ENCODE measurements at places on chromosomes 3 and 15.
A peak's percentile ranks its signal among the peaks of the same experiment; 100 is the strongest.

GRCh38 chr3:184637705-184638104 lies 74.2 kb downstream of the MAGEF1 start:
- no peaks in the 10 kb centered on the region for H3K36me3 ChIP-seq
- H3K27me3 ChIP-seq, result no peaks in the 10 kb centered on the region
- no peak overlapping the region for H3K27ac ChIP-seq
- no peak for DNase-seq

DNA sequence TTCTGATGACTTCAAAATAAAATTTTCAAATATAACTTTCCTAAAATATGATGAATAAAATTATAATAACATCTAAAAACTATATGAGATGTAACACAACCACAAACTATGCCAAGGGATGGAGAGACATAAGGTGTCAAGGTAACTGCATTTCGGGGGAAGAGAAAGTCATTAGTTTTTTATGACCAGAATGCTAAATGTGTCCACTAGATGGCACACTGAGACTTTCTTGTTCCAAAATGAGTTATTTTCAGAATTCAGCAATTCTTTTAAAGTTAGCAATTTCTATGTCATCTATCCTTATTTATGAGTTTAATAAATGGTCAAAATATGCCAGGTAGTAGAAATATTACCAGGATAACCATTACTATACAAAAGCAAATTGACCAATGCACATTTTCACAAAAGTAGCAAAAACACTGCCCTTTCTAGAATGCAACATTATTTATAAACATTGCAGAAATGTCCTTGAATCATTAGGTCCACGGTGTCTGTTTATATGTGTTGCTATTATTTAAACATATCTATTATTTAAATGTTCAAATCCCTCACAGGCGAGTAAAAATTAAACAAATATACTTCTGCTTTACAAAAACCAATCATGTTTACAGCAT lies 374.2 kb downstream of the PLCL2 start:
- no peaks in the 10 kb centered on the region for H3K27me3 ChIP-seq
- H3K4me3 ChIP-seq, result no peak overlapping the region
- DNase-seq, result no peak

DNA sequence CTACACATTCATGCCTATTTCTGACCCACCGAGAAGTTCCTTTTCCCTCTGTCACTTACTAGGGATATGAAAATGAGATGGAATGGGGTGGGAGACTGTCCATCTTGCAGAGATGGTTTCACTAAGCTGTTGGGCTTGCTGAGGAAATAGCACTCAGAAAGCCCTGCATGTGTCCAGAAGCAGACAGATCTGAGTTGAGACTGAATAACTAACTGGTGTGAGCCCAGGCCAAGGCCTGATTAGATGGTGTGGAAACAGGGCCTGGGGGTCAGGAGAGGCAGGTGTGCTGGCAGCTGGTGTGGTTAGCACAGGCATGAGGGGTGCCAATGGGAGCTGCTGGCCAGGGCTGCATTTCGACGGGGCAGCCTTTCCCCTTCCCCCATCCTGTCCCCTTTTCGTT lies 72.1 kb downstream of the CLSTN2 start:
- no peak overlapping the region for H3K27ac ChIP-seq
- H3K4me3 ChIP-seq, result no peak overlapping the region
- no peak for DNase-seq
- H3K36me3 ChIP-seq, result no peaks in the 10 kb centered on the region

- H3K36me3 ChIP-seq, result peaks cover 92% of the 10 kb centered on the region
- no peak for DNase-seq
- H3K27ac ChIP-seq, result no peak overlapping the region
- no peaks in the 10 kb centered on the region for H3K4me1 ChIP-seq
- no peaks in the 10 kb centered on the region for H3K27me3 ChIP-seq
- H3K4me3 ChIP-seq, result no peak overlapping the region
Observed at GRCh38 chr3:113615976-113616375, 80.5 kb downstream of the USF3 start.

DNA sequence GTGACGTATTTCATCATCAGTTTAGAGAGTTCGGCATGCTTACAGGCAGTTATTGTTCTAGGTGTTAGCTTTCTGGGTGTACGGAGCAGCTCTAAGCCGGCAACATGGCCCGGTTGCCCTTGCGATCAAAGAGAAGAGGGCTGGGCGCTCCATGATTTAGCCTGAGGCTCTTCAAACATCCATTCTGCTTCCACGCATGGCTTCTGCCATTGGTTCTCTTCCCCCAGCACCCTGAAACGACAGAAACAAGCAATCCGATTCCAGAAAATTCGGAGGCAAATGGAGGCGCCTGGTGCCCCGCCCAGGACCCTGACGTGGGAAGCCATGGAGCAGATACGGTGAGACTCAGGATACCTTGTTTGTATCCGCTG lies 574 bp downstream of the NGRN start:
- H3K4me3 ChIP-seq, result peak overlapping the region; percentile 74
- peak overlapping the region; percentile 94 for H3K27ac ChIP-seq
- peaks cover 29% of the 10 kb centered on the region for H3K36me3 ChIP-seq
- DNase-seq, result peak; percentile 48
- H3K27me3 ChIP-seq, result no peaks in the 10 kb centered on the region
- H3K4me1 ChIP-seq, result peaks cover 53% of the 10 kb centered on the region

GRCh38 chr15:84955089-84955848 lies 26.4 kb upstream of the PDE8A start:
- no peak overlapping the region for H3K4me3 ChIP-seq
- DNase-seq, result peak; percentile 20
- H3K4me1 ChIP-seq, result peaks cover 5% of the 10 kb centered on the region
- peaks cover 4% of the 10 kb centered on the region for H3K27me3 ChIP-seq
- H3K36me3 ChIP-seq, result no peaks in the 10 kb centered on the region

DNA sequence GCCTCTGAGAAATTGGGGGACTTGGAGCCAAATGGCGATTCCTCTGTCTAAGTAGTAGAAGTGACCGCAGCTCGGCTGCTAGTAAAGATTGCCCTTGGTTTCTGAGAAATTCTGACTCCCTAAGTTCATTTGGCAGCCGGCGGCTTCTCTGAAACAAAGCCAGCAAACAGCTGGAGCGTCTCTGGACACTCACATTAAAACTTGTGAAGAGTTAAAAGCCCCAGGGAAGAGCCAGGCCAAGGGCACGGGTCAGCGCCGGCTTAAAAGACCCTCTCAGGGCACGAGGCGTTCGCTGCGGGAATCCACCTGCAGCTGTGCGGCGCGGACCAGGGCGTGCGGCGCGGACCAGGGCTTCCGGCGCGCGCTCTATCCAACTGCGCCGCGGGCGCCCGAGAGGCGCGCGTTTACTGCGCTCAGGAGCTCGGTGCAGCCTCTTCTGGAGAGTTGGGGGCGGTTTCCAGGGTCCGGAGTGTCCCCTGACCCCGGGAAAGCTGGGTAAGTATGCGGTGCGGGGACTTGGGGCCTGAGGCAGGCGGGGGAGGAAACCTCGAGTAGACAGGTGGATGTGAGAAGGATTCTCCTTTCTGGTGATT lies at the start of gene COL6A5:
Gene COL6A5, plus strand, starts transcription at position 186 of the 593 bp plus-strand sequence. CDS start 27,967 bp downstream, outside the sequence.
- H3K4me1 ChIP-seq, result peaks cover 3% of the 10 kb centered on the region
- H3K27me3 ChIP-seq, result peaks cover 34% of the 10 kb centered on the region
- no peaks in the 10 kb centered on the region for H3K36me3 ChIP-seq
- DNase-seq, result no peak
- no peak within 1 kb of the TSS for H3K4me3 ChIP-seq

- no peaks in the 10 kb centered on the region for H3K27me3 ChIP-seq
- no peaks in the 10 kb centered on the region for H3K4me1 ChIP-seq
- no peaks in the 10 kb centered on the region for H3K36me3 ChIP-seq
- no peak overlapping the region for H3K27ac ChIP-seq
- DNase-seq, result no peak
Observed at GRCh38 chr15:100689131-100689899, 86.9 kb downstream of the ASB7 start.

DNA sequence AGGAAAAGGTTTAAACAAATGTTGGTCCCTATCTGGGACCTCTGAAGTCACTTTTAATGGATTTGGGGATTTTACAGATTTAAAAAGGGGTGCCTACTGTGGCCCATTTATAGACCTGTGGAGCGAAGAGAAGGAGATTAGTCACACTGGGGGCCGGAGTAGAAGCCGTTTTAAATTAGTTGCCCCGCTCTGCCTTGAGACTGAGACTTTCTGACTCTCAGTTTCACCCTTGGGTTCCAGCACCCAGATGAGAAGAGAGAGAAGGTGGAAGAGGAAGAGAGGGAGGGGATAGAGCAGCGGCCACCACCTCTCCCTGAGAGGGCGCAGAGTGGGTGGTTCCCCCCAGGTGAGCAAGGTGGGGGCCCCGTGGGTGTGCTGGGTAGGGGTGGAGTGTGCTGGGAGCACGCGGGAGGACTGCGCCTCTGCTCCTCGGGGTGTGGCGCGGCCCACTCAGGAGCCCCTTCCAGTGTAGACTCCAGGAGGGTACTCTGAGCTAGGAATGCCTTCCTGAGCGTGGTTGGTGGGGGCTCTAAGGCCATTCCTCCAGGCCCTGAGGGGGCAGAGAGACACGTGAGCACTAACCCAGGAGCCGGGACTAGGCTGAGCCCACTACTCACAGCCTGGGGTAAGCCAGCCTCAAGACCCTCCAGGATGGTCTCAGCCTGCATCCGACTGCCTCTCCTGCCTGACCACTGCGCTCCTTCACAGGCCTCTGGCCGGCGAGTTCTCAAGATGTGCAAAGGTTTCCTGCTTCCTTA lies 32.6 kb upstream of the RAB6B start:
- no peak overlapping the region for H3K27ac ChIP-seq
- DNase-seq, result no peak
- peaks cover 14% of the 10 kb centered on the region for H3K4me1 ChIP-seq
- peak overlapping the region; percentile 32 for H3K4me3 ChIP-seq

GRCh38 chr15:93179700-93180102 lies 90.7 kb upstream of the RGMA start:
- no peaks in the 10 kb centered on the region for H3K4me1 ChIP-seq
- H3K27ac ChIP-seq, result no peak overlapping the region
- no peak for DNase-seq

DNA sequence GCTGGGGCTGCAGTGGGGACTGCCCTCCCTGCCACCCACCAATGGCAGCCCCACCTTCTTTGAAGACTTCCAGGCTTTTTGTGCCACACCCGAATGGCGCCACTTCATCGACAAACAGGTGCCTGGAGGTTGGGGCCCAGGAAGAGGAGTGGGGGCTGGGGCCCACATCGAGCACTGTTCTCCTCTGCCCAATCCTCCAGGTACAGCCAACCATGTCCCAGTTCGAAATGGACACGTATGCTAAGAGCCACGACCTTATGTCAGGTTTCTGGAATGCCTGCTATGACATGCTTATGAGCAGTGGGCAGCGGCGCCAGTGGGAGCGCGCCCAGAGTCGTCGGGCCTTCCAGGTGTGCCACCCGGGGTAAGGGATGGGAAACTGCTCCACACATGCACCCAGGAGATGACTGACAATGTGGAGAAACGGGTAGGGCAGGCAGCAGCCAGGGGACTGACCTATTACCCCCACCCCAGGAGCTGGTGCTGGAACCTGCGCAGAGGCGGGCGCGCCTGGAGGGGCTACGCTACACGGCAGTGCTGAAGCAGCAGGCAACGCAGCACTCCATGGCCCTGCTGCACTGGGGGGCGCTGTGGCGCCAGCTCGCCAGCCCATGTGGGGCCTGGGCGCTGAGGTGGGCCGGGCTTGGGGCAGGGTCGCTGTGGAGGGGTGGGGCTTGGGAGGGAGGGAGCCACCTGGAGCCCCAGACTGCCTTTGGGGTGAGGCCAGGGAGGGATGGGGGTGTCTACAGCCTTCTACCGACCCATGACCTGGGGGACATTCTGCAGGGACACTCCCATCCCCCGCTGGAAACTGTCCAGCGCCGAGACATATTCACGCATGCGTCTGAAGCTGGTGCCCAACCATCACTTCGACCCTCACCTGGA lies 22.9 kb downstream of the NBEAL2 start:
- no peaks in the 10 kb centered on the region for H3K27me3 ChIP-seq
- no peak overlapping the region for H3K4me3 ChIP-seq
- H3K4me1 ChIP-seq, result peaks cover 17% of the 10 kb centered on the region
- DNase-seq, result no peak
- no peak overlapping the region for H3K27ac ChIP-seq
- peaks cover 100% of the 10 kb centered on the region for H3K36me3 ChIP-seq

DNA sequence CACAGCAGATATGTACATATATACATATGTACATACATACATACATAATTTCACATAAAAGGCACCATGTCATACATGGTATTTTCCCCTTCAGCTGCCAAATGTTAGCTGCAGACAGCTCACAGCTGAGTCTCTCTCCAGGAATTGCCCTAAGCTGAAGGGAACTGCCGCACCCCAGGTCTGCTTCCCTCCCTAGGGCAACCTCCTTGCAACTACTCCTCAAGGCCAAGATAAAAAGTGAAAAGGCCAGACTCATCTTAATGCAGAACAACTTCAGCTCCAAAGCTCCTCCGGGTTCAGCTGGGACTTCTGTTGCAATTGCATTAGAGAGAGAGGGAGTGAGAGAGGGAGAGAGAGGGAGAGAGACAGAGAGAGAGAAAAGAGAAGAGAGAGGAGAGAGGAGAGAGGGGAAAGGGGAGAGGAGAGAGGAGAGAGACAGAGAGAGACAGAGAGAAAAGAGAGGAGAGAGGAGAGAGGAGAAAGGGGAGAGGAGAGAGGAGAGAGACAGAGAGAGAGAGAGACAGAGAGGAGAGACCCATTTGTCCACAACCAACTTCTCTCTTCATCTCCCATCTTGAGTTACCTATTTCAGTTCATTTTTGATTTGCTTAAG lies 143.4 kb upstream of the HES1 start:
- H3K4me1 ChIP-seq, result no peaks in the 10 kb centered on the region
- H3K4me3 ChIP-seq, result no peak overlapping the region
- no peaks in the 10 kb centered on the region for H3K36me3 ChIP-seq
- peaks cover 4% of the 10 kb centered on the region for H3K27me3 ChIP-seq
- H3K27ac ChIP-seq, result no peak overlapping the region
- no peak for DNase-seq

DNA sequence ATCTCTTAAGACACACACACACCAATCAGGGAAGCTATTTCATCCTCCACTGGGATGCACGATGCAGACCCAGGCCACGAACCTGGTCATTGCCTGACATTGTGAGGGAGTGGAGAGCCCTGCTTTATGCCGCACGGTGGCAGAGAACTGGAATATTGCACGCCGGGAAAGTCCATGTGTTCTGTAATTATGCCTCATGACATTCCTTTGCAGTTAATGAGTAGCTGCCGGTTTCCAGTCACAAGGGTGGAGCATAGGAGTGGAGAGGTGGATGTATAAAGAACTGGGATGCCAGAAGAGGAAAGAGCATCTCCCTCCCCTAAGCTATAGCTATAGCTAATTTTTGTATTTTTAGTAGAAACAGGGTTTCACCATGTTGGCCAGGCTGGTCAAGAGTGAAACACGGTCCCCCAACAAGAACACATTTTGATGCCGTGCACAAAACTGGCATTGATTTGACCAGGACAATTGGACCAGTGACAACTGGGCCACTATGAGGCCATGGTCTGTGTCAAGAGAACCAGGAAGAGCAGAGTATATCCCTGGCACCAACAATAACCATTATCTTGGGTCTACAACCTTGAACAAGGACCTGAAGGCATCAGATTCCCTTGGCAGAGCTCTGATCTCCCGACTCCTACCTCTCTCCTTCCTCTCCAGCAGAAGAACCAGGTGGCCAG lies 51.4 kb downstream of the SH3BP5 start:
- H3K27me3 ChIP-seq, result no peaks in the 10 kb centered on the region
- H3K4me1 ChIP-seq, result peaks cover 84% of the 10 kb centered on the region
- no peak for DNase-seq
- no peak overlapping the region for H3K27ac ChIP-seq
- H3K4me3 ChIP-seq, result no peak overlapping the region

GRCh38 chr3:194586836-194587235 lies 46.4 kb downstream of the TMEM44 start:
- H3K27me3 ChIP-seq, result no peaks in the 10 kb centered on the region
- H3K36me3 ChIP-seq, result no peaks in the 10 kb centered on the region
- H3K27ac ChIP-seq, result no peak overlapping the region
- peaks cover 14% of the 10 kb centered on the region for H3K4me1 ChIP-seq
- no peak for DNase-seq
